Choroid plexus epithelial cell (primary cell): ENCODE measurements at places on chromosomes 2 and 18.
A peak's percentile ranks its signal among the peaks of the same experiment; 100 is the strongest.

DNA sequence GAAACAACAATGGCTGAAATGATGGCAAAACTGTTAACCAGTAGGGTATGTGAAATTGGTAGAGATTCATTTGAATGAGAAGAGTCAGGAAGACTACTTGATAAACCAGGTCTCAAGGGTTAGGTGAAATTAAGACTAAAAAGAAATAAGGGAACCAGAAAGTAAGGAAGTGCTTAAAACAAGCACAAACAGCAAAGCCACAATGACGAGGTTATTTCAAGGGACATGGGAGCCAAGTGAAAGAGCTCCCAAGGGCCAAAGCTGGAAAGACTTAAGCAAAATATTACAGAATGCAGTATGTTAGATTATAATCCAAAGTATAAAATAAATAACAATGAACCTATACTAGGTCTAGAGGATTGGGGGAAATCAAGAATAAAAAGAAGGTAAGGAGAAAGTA, 19.3 kb upstream of the CD302 start:
- DNase-seq, result no peak

DNA sequence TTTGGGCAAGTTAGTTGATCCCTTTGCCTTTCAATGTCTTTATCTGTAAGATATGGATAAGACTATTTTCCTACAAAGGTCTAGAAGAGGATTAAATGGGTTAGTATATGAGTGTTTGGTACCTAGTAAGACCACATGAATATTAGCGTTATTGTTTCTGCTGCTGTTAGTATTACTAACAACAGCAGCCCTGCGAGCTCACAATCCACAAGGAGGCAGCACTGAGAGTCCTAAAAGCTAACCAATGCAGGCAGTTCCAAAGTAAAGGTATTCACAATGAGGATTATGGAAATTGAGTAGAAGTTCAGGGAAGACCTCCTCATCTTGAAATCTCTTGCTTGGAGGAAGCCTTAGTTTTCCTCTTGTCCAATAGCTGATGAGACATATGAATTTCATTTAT, 248.9 kb downstream of the TDRD15 start:
- peak; percentile 57 for DNase-seq

DNA sequence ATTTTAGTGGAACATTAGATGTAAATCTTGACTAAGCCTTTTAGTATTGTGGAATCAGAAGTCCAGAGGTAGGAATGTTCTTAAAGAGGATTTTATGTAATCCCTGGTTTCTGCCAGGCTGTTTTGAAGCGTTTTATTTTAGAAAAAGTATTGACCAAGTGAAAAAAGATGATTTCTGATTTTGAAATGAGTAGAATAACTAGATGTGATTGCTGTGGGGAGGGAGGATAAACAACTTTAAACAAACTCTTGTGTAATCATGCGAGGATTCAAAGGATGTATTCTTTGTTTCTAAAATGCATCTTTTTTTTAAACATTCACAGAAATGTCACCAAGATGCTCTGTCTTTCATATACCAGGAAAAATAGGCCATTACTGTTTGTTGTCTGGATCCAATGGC, 53.9 kb downstream of the PHLPP1 start:
- DNase-seq, result no peak

- DNase-seq, result no peak
Measured at GRCh38 chr18:49519101-49519971, 32.3 kb upstream of the C18orf32 start.

GRCh38 chr18:12401881-12402280, 5.8 kb upstream of the PRELID3A start:
- no peak for DNase-seq

- DNase-seq, result no peak
Measured at GRCh38 chr2:217655651-217656050, 347.1 kb downstream of the TNS1 start.
